Stimulated activated CD4-positive, alpha-beta T cell treated with anti-CD3 and anti-CD28 coated beads, Interleukin-1b, Interleukin-23, amount 100 ng/mL, for 1 hour (primary cell): ENCODE measurements at places on chromosomes 16 and 17.

- DNase-seq, result no peak
Measured at GRCh38 chr16:51756447-51757123, 605.5 kb upstream of the SALL1 start.

DNA sequence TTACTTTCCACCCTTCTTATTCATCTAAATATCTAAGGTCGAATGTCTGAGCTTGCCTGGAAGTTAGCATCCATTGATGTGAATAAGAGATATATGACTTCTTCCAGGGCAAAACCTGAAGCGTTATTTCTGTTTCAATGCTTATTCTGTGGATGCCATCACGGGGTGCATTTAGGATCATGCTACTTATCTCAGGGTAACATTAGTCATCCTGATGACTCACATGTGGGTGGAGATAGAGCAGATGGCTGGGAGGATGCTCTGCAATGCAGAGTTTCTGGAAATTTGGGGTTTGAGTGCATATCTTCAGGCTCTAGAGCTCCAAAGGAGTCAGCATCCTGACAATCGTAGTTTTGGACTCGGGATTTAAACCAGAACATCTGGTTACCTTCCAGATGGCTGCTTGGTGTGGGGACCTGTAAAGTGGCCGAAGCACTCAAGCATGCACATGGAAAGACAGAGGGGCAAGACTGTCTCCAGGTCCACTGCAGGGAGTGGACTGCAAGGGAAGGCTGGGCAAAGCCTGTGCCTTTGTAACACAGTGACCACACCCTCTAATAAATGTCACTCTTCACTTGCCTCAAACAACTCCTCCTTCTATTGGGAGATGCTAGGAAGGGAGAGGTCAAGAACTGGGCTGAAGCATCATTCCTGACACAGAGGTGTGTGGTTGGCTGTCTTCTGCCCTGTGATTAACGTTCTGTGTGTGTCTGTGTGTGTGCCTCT lies 175.2 kb upstream of the SALL1 start:
- DNase-seq, result no peak

- DNase-seq, result no peak
Measured at GRCh38 chr17:4542726-4543191, 12.4 kb downstream of the MYBBP1A start.

GRCh38 chr17:32497431-32498205 lies 10.8 kb downstream of the CDK5R1 start:
- DNase-seq, result no peak

- DNase-seq, result no peak
Measured at GRCh38 chr17:26765860-26766709, 527.8 kb upstream of the WSB1 start.

- DNase-seq, result no peak
Measured at GRCh38 chr17:34487626-34488025, 91.8 kb upstream of the TMEM132E start.

DNA sequence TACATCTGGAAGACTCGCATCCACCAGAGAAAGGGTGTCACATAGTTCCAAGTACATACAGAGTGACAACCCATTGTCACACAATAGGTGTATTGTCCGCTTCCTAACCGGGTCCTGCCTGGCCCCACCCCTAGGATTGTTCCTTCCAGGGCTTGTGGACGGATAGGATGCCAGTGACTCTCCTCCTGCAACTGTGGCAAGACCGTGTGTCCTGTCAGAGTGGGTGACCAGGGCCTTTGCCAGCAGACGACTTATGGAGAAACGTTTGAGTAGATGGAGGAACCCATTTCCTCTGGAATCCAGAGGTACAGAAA lies 258.4 kb downstream of the CPPED1 start:
- no peak for DNase-seq

DNA sequence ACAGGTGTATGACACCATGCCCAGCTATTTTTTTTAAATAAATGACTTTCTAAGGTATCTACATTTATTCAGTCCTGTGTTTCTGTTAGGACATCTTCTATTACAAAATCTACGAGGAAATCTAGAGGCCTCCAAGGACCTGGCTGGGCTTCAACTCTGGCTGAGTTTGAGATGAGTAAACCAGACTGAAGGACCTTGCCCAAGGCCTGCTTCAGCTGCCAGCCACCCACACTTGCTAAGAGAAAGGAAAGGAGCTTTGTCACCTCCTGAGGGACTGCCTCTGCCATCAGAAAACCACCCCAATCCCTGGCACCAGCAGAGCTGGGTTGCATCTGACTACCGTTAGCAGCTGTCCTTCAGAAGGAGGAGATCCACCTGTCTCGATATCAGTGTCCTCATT lies 1.3 kb upstream of the MYO1D start:
- DNase-seq, result no peak

DNA sequence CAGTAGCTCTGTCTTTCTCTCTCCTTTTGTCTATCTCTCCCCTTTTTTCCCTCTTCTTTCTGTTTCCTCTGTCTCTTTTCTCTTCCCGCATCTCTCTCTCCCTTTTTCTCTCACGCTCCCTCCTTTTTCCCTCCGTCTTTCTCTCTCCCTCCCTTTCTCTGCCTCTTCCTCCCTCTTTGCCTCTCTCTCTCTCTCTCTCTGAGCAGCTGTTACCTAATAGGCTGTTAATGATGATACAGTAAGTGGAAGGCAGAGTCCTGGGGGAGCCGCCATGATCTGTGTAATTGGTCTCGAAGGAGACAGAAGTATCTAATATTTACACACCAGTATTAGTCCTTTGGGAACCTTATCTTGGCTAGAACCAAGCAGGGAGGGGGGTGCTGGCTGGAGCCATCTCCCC lies 136.1 kb upstream of the CIBAR2 start:
- no peak for DNase-seq

- no peak for DNase-seq
Measured at GRCh38 chr16:55736671-55737070, 80.9 kb downstream of the SLC6A2 start.

DNA sequence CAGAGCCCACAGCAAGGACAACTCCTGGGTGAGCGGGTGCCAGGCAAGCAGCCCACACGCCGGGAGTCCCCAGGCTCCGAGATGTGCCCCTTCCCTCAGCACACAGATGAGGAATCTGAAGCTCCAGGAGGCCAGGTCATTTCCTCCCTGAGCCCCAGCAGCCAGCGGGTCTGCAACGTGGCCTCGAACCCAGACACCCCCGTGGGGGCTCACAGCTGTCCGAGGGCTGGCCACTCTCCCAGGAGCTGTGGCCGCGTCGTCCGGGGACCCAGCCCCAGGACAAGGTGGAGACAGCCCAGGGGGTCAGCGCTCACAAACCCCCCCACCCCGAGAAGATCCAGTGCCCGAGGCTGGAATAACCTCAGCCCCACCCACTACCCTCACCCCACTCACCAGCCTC lies 17.4 kb upstream of the C1QTNF8 start:
- no peak for DNase-seq

DNA sequence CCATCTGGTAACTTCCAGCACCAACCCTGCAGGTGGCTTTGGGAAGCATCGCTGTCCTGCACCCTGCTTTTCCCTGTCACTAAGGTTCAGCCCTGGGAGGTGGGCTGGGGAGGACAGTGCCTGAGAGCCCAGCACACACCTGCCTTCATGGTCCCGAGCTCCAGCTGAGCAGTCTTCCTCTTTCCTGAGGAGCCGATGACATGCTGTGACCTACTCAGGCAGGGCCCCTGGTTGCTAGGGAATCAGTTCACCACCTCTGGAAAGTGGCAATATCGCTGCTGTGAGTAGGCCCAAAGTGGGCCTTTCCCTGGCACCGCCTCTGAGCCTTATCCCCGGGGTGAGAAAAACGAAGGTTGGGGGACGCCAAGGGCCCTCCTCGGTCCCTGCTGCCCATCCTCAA lies 17.9 kb downstream of the ST3GAL2 start:
- DNase-seq, result no peak

DNA sequence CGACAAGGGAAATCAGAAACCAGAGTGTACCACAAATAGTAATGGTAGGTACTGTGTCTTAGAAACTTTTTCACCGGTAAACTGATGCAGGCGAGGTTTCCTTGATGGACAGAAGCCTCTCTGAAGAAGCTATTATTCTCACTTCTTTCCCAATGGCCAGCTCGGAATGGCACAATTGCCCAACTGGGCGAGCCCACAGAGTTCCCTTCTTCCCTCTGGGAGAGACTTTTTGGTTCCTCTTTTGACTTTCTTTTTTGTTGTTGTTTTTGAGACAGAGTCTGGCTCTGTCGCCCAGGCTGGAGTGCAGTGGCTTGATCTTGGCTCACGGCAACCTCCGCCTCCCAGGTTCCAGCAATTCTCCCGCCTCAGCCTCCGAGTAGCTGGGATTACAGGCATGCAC lies 16.9 kb downstream of the SLC43A2 start:
- DNase-seq, result no peak

DNA sequence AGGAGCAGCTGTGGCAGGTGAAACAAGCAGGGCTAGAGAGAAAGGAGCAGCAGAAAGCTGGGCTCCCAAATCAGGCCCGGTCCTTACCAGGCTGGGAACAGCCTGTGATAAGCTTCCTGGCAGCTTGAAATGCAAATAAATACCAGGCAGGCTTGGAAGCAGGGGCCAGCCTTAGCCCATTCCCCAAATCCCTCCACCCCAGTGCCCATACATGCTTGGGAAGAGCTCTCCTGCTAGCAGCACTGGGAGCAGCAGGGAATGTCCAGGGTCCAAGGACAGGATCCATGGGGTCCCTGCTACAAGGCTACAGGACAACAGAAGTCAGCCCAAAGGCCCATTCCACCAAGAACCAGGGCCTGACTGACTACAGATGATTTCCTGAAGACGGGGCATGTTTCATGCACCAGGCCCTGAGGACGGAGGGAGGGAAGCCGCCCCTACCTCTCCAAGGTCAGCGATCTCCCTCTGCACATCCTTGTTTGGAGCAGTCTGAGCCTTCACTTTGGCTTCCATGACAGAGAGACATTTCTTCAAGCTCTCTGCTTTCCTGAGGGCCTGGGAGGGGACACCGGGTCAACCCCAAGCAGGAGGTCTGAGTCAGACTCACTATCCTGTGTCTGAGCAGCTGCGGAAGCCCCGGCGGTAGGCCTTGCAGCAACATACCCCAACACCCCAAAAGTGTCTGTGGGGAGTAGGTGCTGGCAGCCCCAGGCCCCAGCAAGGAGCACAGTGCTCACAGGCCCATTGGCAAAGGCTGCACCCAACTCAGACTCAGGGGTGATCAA lies 2.6 kb upstream of the EXOSC6 start:
- DNase-seq, result no peak

DNA sequence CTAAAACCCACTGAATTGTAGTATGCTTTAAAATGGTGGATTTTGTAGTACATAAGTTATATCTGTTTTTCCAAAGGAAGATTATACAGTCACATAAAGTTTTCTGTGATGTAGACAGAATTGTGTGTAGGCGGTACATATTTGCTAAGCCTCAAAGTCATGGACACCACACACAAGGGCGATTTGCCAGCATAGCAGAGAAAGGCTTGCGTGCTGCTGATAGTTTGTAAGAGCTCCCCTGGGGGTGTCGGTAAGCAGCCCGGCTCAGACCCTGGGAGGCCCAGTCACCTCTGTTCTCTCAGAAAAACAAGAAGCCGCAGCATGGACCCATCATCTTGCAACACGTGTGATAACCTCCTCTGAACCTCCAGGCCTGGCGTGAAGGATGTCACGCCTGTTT lies 38.3 kb upstream of the AKTIP start:
- DNase-seq, result no peak

- DNase-seq, result no peak
Measured at GRCh38 chr16:3458852-3459361, 15.4 kb downstream of the NAA60 start.

DNA sequence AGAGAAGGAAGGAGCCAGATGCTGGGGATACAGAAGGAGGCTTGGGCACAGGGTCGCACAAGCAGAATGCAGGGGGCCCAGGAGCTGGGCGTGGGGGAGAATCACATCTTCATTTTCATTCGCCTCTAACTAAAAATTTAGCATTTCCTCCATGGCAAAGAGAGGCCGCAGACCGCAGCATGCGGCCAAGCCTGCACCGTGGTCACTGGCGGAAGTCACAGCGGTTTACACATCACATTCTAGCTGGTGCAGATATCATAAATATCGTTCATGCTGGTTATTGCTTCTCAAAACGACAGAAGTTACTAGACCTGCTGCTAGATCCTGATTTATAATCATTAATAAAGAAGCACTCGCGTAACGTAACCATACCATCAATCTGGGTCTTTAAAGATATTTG lies 162.0 kb downstream of the NTN1 start:
- DNase-seq, result no peak

GRCh38 chr16:79598063-79598347 lies 2.5 kb downstream of the MAF start:
- no peak for DNase-seq

DNA sequence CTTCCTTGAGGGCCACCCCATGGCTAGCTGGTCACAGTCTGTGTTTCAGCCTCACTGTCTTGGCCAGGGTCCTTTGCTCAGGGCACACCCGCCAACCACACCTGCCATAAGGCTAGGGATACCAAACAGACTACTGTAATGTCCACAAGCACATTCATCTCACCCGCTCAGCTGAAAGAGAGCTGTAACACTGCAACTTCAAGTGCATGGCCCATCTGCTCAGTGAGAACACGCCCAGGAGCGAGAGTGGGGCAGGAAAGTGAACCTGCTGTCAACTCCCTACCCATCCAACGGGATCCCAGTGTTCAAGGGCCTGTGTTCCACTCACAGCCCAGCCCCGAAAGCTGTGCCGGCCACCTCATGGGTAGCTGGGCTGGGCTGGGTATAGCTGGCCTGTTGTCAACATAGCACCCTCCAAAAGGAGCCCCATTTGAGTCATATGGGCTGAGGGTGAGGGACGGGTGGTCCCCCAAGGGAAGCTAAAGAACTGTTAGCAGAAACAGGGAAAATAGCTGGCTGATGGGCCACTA lies 55.7 kb downstream of the SCNN1B start:
- no peak for DNase-seq

DNA sequence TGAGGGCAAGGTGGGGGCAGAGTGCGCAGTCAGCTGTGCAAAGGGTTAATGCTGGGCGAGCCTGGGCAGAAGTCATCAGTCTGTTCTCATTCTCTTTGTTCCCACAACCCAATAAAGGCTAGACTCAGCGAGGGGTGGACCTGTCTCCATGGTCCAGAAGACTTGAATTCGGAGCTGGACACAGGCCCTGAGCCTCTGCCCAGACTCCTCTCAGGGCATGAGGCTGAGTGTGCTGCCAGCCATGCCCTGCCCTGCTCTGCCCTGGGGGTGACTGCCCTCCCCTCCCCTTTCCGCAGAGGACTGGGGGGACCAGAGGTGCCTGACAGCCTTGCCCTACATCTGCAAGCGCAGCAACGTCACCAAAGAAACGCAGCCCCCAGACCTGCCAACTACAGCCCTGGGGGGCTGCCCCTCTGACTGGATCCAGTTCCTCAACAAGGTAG lies 54.5 kb downstream of the MRC2 start:
- no peak for DNase-seq

- DNase-seq, result peak; percentile 49
Measured at GRCh38 chr17:43694081-43694870, 32.6 kb upstream of the MEOX1 start.

- DNase-seq, result no peak
Measured at GRCh38 chr17:7043182-7043496, 753 bp downstream of the SLC16A11 start.

- no peak for DNase-seq
Measured at GRCh38 chr17:62099532-62099931, 34.5 kb upstream of the MED13 start.

DNA sequence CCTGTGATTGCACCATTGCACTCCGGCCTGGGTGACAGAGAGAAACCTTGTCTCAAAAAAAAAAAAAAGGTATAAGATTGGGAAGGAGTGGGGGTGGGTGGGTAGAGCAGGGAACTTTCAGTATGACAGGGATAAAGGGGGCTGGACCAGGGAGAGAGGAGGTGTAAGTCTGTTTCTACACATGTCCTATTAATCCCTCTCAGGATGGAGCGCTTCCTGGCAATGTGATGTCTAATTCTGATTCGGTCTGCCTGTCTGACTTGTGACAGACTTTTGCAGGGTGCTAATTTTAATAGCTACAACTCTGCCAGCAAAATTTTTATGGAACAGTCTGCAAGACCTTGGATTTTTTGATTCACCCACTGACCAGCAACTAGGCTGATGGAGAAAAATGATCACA lies 53.8 kb upstream of the SLC25A19 start:
- no peak for DNase-seq
